ENCODE measurements at places on chromosomes 16 and 17. TPM values are rescaled to one million over a fixed set of nuclear protein-coding genes. Genes with fewer than 3 reads are reported as not detected.
A peak's percentile ranks its signal among the peaks of the same experiment; 100 is the strongest.

DNA sequence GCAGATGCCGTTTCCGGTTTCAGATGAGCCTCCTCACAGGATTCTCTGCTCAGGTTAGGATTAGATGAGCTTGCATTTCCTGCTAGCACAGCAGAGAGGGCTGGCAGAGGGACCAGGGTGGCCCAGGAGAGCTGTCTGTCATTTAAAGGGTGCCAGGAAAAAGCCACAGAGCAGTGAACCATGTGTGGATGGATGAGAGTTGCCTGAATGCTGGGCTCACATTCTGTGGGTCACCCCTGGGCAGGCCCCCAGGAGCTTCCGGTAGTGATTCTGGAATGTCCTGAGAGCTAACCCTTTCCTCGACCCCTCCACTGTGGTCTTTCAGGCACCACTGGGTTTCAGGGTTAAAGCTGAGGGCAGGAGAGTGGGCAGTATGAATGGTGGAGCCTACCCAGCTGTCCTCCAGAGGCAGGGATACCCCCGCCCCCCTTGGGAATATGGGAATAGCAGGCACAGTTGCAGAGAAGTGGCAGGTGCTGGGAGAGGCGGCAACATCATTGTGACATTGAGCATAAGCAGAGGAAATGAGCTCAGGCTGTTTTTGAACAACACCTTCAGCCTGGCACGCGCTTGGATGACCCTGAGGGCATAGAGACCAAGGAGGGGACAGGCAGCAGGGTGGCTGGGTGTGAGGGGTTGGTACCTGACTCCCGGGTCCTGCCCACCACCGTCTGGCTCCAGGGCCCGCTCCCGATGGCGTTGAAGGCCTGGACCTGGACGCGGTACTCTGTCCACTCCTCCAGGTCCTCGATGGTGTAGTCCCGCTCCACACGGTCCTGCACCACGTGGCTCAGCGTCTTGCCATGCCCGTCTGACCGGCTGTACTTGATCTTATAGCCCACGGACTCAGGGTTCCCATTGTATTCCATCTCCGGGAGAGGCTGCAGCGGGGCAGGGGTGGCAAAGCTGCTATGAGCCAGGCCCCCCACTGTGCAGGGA, 83.0 kb upstream of the CDC42EP4 start:
- peaks cover 5% of the 10 kb centered on the region for H3K4me1 ChIP-seq
- no peak overlapping the region for H3K4me3 ChIP-seq
- no peak overlapping the region for H3K27ac ChIP-seq
- H3K27me3 ChIP-seq: peaks cover 18% of the 10 kb centered on the region

The MYH1 gene
- not detected for total RNA-seq

- H3K4me1 ChIP-seq: no peaks in the 10 kb centered on the region
- H3K36me3 ChIP-seq: no peaks in the 10 kb centered on the region
- H3K27me3 ChIP-seq: no peaks in the 10 kb centered on the region
These were observed 504.3 kb downstream of the MAF start for GRCh38 chr16:79096246-79096645.

GRCh38 chr17:17484451-17484899, 7.7 kb downstream of the MED9 start:
- no peaks in the 10 kb centered on the region for H3K27me3 ChIP-seq
- H3K4me3 ChIP-seq: no peak overlapping the region
- no peaks in the 10 kb centered on the region for H3K4me1 ChIP-seq
- H3K27ac ChIP-seq: peak overlapping the region; percentile 13
- peaks cover 4% of the 10 kb centered on the region for H3K36me3 ChIP-seq

The RNF157 gene
- 0.29 TPM for total RNA-seq

The C17orf67 gene
- 0.36 TPM for total RNA-seq

DNA sequence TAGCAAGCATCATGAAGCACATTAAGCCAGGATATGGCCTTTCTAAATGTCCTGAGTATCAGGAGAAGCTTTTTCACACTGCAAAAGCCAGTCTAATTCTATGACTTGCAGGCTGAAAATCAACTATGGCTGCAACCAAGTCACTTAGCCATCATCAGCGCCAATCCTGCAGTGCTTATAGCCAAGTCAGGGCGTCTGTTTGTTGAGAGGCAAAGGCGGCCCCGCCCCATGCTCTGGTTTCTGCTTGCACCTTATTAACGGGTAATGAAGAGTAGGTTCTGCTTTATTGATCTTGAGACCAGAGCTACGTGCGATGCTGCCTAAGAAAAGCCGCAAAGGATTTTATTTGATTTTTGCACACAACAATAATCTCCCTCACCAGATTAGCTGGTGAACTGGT, 88.4 kb downstream of the CDH13 start:
- no peaks in the 10 kb centered on the region for H3K27me3 ChIP-seq
- H3K27ac ChIP-seq: no peak overlapping the region
- H3K36me3 ChIP-seq: no peaks in the 10 kb centered on the region
- H3K4me1 ChIP-seq: no peaks in the 10 kb centered on the region

DNA sequence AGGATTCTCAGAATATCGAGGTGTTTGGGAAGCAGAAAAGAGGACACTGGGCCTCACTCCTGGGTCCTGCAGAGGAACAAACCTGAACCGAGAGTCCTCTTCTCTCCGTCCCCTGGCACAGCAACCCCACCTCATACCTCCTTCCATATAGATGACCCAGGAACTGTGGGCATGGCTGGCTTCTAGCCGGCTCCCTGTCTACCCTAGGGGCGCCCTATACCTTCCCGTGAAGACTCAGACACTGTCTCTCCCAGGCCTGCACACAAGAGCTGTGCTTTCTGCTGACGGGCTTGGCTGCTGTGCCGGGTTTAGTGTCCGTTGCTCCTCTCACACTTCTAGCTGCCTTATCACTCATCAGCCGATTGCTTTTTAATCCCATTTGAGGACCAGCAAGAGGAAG, 46.5 kb upstream of the CRISPLD2 start:
- H3K27ac ChIP-seq: no peak overlapping the region
- peaks cover 8% of the 10 kb centered on the region for H3K4me1 ChIP-seq
- DNase-seq: no peak
- H3K27me3 ChIP-seq: no peaks in the 10 kb centered on the region

DNA sequence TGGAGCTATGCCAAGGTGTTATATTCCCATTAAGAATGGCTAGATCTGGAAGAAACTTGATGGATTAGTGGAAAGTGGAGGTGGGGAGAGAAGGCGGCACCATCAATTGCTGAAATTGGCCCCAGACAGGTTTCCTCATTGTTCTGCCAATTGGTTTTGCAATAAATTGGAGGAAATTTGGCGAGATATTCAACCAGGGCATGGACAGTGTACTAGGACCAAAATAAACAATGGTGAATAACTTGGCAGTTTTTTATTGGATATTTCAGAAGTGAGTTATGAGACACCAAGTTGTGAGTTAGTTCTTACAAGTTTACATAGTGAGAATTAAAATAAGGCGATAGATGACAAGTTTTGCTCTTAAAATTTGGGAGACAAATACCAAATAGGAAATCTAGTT, 41.1 kb upstream of the SOX9 start:
- peaks cover 12% of the 10 kb centered on the region for H3K27me3 ChIP-seq
- no peak overlapping the region for H3K4me3 ChIP-seq
- DNase-seq: no peak

The NECAB2 gene
- total RNA-seq: 0.29 TPM

DNA sequence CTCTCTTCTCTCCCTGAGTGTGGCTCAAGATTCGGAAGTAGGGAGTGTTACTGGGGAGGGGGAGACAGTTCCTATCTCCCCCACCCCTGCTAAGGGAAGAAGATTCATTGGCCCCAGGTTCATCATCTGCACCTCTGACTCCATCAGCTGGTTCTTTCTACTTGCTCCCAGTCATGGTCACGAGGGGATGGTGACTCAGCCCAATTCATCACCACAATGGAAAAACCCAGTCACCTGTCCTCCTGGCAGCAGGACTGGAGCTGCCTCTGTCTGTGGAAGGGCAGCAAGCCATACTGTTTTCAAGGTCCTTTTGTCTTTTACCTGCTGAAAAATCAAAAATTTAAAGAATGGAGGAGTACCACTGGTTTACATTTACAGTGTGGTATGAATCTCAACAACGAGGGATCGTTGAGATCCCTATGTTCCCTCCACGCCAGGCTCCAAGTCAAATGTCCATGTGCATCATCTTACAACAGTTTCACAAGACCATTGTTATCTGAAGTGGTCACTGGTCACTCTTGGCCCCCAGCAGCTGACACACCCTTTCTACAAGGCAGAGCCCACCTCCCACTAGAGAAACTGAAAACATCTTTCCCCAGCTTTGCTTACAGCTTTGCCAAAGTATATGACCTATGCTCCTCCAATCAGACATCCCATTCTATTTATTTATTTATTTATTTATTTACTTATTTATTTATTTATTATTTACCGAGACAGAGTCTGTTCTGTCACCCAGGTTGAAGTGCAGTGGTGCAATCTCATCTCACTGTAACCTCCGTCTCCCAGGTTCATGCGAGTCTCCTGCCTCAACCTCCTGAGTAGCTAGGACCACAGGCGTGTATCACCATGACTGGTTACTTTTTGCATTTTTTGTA, 40.4 kb upstream of the NDRG4 start:
- H3K36me3 ChIP-seq: no peaks in the 10 kb centered on the region
- H3K27ac ChIP-seq: no peak overlapping the region
- no peaks in the 10 kb centered on the region for H3K4me1 ChIP-seq

- H3K27ac ChIP-seq: no peak overlapping the region
- no peaks in the 10 kb centered on the region for H3K27me3 ChIP-seq
- H3K36me3 ChIP-seq: no peaks in the 10 kb centered on the region
- no peak overlapping the region for H3K4me3 ChIP-seq
- H3K4me1 ChIP-seq: no peaks in the 10 kb centered on the region
These were observed 40.2 kb downstream of the ARL4D start for GRCh38 chr17:43439041-43439440.

GRCh38 chr16:54236773-54237172, 49.8 kb downstream of the IRX3 start:
- H3K27ac ChIP-seq: no peak overlapping the region
- no peaks in the 10 kb centered on the region for H3K4me1 ChIP-seq
- no peaks in the 10 kb centered on the region for H3K36me3 ChIP-seq

DNA sequence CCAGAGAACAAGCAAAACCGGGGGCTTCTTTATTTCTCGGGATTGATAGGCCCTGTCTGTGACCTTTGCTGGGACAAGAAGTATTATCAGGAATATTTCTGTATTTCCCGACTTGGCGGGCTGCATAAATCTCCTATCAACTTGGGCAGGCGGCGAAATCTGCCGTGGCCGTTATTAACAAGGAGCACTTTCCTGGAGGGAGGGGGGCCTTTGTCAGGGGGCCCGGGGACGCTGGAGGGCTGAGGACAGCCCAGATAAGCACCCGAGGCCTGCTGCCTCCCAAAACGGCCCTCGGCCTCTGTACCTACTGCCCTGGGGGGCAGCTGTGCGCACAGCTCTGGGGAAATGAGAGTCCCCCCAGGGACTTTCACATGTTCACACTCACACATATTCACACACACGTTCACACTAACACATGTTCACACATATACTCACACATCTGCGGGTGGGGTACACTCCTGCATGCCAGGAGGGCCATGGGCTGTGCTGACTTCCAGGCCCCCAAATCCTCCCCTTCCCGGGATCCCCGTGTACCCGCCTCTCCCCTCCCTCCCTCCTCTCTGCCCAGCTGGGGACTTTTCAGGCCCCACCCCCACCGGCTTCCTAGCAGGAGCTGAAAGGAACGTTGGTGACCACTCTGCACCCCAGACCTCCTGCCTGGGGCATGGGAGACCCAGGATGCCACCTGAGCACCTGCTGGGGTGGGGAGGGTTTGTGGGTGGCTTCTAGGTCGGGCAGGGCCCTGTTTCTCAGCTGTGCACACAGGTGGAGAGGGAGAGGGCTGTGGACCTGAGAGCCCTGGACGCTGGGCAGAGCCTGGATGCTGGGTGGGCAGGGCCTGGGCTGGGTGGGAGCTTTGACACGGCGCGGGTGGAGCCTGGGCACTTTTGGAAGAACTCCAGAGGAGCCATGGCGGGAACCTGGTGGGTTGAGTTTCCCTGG, 24.3 kb upstream of the GSE1 start:
- no peaks in the 10 kb centered on the region for H3K27me3 ChIP-seq
- H3K4me1 ChIP-seq: peaks cover 7% of the 10 kb centered on the region
- no peaks in the 10 kb centered on the region for H3K36me3 ChIP-seq

The CNGB1 gene
- not detected for total RNA-seq

The PKMYT1 gene
- total RNA-seq: 1.4 TPM

DNA sequence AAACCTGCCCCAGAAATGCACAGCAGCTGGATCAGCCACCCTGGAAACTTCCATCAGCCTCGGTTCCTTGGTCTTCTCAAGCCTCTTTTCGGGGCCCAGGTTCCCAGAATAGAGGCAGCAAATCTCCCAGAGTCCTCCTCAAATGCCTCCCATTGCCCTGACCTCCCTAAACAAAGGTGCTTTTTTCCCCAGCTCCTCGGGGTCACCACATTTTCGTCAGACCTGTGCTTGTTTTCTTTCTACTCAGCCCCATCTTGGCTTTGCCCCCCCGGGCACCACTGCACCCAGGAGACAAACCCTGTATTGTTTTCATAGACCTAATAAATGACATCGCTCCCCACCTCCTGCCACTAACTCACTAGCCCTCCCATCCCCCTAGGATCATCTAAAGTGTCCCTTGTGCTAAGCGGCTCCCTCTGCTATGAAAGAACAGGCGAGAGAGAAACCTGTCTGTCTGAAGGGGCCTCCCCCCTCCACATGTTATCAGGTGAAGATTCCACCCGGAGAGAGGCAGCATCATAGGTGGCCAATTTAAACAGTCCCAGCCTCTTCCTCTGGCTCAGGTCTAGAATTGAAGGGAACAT, 451.1 kb downstream of the SOX9 start:
- H3K4me3 ChIP-seq: no peak overlapping the region
- peaks cover 3% of the 10 kb centered on the region for H3K27me3 ChIP-seq
- H3K36me3 ChIP-seq: no peaks in the 10 kb centered on the region
- H3K4me1 ChIP-seq: peaks cover 12% of the 10 kb centered on the region

The BRD7 gene
- 22.8 TPM for total RNA-seq

The KRT24 gene
- total RNA-seq: not detected

DNA sequence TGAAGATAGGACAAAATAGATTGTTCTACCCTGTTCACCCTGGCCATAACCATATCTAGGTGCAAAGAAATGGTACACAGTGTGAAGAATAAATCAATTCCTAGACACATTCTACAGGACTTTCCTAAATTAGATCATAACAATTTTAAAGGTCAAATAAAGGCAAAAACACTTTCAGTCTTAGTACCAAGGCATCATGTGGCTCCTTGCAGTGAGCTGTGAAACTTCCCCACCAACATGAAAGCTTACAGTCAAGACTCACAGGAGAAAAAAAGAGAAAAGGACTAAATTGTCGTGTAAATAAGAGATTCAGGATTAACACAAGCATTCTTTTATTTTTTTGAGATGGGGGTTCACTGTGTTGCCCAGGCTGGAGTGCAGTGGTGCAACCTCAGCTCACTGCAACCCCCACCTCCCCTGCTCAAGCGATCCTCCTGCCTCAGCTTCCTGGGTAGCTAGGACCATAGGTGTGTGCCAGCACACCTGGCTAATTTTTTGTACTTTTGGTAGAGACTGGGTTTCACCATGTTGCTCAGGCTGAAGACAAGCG, 14.2 kb downstream of the NSMCE1 start:
- H3K36me3 ChIP-seq: peaks cover 23% of the 10 kb centered on the region
- H3K27me3 ChIP-seq: no peaks in the 10 kb centered on the region
- H3K27ac ChIP-seq: peak overlapping the region; percentile 86
- no peak overlapping the region for H3K4me3 ChIP-seq

GRCh38 chr17:80095038-80095843, 6.1 kb upstream of the GAA start:
- peak; percentile 48 for DNase-seq
- no peak overlapping the region for H3K4me3 ChIP-seq
- peaks cover 2% of the 10 kb centered on the region for H3K27me3 ChIP-seq
- H3K27ac ChIP-seq: no peak overlapping the region

GRCh38 chr16:85206472-85207356, 94.4 kb upstream of the CIBAR2 start:
- peaks cover 30% of the 10 kb centered on the region for H3K4me1 ChIP-seq
- H3K36me3 ChIP-seq: no peaks in the 10 kb centered on the region
- H3K27me3 ChIP-seq: no peaks in the 10 kb centered on the region
- H3K27ac ChIP-seq: no peak overlapping the region
- no peak overlapping the region for H3K4me3 ChIP-seq
- peak; percentile 55 for DNase-seq

The NPIPB13 gene
- 5.9 TPM for total RNA-seq

The KRTAP2-3 gene
- total RNA-seq: not detected

The LITAFD gene
- total RNA-seq: not detected

The CCL16 gene
- not detected for total RNA-seq
